NCI-H1417 (cell line): ENCODE measurements at places on chromosomes 1 and 21.

DNA sequence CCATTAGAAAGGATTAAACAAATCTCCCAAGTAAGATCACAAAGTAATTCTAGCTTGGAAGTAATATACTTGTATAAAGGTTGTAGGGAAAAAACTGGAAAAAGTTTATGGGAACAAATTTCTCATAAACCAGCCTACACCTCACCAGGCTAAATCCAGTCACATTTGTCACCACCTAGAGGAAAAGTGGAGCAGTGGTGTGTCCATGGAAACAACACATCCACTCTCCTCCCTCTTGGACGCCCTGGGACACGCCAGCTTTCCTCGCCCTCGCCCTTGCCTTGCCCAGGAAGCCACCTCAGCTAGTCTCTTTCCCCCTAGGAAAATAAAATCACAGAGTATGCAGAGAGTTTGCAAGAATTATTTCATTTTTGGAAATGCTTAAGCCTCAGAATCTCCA is 2.2 kb downstream of the PALMD start:
- no peak for DNase-seq

DNA sequence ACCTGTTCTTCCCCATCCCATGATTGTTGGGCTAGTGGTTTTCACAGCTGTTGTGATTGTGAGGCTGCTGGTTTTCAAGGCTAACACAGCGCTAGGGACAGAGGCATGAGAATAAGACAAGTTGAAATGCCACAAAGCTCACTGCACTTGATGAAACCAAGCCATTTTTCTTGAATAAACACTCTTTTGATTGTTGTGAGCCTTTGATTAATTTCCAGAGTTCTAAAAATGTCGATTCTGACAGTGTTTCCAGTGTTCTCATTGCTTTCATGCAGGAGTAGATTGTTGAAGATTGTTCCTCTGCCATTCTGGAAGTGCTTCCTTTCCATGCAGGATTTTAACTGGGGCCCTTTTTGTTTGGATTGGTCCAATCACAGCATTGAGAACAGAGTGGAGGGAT is 134.9 kb upstream of the GRIK3 start:
- DNase-seq: no peak

DNA sequence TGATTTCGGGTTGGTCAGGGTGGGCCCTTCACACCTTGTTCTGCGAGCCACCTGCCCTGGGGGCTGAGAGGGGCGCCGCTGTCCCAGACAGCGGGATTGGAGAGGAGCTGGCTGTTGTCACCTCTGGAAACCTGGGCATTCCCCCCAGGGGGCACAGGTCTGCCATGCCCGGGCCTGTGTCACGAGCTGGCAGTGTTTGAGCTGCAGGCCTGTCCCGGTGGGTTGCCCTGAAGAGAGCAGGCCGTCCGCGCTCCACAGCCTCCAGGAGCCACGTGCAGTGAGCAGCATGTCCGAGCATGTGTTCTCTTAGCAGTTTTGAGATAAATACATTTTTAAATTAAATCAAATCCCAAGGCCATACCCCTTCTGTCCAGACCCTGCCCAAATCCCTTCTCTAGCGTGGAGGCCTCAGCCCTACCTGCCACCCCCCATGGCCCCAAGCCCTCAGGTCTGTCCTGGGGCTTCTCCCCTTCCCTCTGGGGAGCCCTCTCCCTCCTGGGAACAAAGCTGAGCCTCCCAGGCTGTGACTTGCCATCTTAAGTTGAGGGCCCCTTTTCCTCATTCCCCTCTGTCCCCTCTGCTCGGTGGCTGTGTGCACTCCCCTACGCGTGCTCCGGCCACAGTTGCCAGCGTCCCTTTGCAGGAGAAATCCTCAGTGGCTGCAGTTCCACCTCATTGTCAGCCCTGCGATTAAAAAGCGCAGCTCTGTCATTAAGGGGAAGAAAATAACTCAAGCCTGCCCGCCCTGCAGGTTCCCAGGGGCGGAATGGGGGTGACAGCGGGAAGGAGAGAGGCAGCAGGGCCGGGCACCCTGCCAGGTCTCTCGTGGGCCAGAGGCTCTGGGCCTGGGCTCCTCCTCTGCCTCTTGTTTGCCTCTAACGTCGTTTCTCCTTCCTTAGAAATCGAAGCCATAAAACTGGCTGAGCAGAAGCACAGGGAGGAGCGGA is 26.6 kb downstream of the SLX9 start:
- peak; percentile 3 for DNase-seq

DNA sequence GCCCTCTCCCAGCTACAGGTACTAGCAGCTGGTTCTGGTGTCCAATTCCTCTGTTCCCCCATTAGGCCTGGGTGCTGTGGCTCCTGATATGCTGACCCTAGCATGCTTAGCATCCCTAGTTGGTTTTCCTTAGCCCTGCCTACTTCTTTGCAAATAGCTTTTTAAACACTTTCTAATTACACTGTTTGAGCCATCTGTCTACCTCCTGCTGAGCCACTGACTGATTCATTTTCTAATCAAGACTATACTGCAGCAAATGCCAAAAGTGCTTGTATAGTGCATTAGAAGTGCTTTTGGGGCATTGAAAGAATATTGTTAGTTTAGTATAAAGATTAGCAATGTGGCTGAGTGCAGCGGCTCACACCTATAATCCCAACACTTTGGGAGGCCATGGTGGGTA is 36.3 kb downstream of the ERICH3 start:
- peak; percentile 34 for DNase-seq

GRCh38 chr1:223189903-223190724 is 47.1 kb upstream of the TLR5 start:
- no peak for DNase-seq

- no peak for DNase-seq
Measured at GRCh38 chr1:243628476-243628907, 221.6 kb downstream of the AKT3 start.

DNA sequence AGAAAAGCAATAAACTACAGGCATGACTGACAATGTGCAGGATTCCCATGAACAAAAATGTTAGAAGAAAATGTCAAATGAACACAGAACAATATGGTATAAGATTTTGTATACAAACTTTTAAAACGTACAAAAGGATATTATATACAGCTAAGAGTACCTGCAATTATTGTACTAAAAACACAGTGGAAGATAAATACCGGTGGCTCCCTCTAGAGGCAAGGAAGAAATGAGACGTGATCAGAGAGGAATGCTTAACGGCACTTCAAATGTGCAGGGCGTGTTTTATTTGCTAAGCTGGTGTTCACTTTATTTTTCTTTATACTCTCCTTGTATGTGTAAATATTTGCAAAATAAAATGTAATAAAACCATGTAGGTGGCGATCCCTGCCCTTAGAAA is 191.8 kb upstream of the SAMSN1 start:
- peak; percentile 54 for DNase-seq

DNA sequence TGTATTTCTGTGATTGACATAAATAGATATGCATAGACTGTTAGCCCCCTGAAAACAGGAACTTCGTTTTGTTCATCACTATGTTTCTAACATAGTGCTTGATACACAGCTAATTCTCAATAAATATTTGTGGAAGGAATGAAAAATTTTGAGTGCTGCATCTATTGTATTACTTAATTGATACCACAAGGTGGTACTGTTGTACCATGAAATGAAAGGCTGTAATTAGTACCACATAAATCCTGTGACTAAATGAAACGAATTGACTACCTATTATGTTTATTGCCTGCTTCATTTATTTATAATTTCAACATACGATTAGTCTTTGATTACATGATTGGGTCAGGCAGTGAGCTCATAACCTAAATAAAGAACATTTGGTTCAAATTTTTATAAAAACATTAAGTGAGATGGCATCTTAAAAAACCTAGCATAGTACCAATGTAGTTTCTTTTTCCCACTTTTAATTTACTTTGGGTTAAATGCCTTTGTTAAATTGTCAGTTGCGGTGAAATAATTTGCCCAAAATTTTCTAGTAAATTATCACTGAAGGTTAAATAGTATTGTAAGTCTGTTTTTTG is 15.0 kb upstream of the TGFB2 start:
- peak; percentile 14 for DNase-seq

GRCh38 chr1:165481820-165482532 is 37.0 kb upstream of the RXRG start:
- DNase-seq: no peak

GRCh38 chr1:204709960-204710912 is 24.7 kb upstream of the LRRN2 start:
- no peak for DNase-seq

GRCh38 chr1:93033785-93034184 is 45.3 kb upstream of the MTF2 start:
- DNase-seq: no peak

GRCh38 chr21:15062606-15062965 is 2.2 kb downstream of the NRIP1 start:
- no peak for DNase-seq

DNA sequence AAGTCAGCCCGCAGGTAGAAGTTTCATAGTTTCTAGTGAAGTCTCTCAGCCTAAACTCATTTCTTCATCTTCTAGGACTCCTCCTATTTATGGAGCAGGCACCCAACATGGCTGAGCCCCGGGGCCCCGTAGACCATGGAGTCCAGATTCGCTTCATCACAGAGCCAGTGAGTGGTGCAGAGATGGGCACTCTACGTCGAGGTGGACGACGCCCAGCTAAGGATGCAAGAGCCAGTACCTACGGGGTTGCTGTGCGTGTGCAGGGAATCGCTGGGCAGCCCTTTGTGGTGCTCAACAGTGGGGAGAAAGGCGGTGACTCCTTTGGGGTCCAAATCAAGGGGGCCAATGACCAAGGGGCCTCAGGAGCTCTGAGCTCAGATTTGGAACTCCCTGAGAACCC is 7.2 kb downstream of the CGN start:
- DNase-seq: no peak

DNA sequence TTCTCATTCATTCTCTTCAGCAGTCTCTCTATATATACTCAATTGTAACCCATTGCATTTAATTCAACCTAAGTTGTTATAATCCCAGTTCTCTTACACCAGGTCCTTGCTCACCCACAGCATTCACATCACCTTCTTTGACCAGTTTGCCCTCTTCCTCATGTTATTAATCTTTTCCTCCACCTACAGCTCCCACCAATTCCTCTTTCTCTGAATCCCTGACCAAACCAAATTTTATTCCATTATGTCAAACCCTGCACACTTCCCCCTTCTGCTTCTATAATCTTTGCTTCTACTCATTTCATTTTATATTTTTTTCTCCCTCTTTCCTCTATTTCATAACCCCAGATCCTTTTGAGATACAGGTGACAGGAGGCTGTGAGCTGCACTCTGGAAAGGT is 1.4 kb downstream of the CD1A start:
- DNase-seq: no peak

- DNase-seq: no peak
Measured at GRCh38 chr1:30600706-30601105, 122.7 kb downstream of the MATN1 start.

- DNase-seq: no peak
Measured at GRCh38 chr1:28761189-28761588, 24.4 kb downstream of the YTHDF2 start.

DNA sequence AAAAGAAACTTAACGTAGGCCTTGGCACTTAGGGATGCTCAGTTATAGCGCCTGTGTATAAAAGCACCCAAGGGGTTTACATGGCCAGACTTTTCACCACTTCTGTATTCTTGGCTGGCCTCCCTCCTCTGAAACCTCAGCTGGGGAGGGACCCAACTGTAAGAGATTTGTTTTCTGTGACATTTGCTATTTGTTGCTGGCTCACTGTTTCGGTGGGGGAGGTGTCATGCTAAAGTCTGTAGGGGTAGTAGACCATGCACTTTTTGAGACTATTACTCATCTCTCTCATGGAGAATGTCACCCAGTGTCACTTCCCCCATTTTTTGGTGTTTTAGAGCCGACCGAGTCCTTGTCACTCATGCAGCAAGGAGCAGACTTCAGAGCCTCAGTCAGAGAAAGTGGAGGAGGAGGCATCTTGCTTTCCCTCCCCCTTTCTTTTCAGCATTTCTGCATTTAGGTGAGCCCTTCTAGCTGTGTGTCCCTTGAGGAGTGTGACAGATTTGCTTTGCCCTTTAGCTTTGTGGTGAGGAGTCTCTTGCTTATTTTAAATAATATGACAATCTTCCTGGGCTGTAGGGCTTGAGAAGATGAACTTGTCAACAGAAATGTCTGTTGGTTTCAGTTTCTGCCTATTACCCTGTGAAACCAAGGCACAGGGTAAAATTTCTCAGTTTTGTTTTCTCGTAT is 160.1 kb downstream of the FASLG start:
- no peak for DNase-seq

- DNase-seq: no peak
Measured at GRCh38 chr1:182622901-182623528, 18.8 kb upstream of the RGS16 start.

- no peak for DNase-seq
Measured at GRCh38 chr1:204241050-204241449, 27.3 kb upstream of the GOLT1A start.

DNA sequence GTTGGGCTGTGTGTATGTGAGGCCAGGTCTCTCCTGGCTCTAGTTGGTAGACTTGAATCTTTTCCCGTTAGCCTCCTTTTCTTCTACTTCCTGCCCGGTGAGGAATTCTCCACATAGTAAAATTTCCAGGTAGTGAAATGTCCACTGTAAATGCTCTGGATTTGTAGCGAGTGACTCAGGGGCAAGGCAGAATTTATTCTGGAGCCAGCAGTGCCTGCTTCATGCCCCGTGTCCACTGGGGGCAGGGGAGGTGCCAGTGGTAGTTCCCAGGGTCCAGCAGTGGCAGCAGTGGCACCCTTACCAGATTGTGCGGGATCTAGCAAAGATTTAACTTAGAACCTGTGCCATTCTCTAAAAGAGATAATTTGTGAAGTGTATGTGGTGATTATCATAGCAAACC is 74.5 kb upstream of the USP24 start:
- DNase-seq: no peak

DNA sequence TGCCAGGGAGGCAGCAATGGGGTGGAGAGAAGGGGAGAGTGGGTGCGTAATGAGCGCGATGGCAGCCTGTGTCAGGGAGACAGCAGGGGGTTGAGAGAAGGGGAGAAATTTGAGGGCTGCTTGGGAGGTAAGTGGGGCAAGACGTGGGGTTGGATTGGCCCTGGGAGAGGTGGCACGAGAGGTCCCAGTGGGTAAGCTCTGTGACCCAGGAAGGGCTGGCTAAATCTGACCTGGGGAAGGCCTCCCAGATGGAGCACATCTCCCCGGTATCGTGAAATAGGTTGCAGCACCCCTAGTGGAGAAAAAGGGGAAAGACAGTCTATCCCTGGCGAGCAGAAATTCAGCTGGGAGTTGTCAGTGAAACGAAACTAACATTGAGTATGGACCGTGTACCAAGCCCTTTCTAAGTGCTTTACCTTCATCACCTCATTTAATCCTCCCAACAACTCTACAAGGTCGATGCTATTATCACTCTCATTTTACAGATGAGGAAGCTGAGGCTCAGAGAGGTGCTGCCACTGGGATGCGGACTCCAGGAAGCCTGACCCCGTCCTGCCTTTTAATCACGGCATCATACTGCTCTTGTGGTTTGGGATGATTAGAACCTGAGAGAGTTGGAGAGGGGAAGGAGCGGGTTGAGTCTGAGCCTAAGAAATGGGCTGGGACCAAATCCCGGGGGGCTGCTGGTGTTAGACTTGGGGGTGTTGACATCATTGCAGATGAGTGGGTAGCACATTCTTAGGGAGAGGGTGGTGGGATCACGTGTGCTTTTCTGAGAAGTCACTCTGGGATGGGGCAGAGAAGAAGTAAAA is 56.6 kb upstream of the RPL11 start:
- DNase-seq: peak; percentile 83
